Neural crest cell (in vitro differentiated cells): ENCODE measurements at places on chromosomes 4 and X. TPM values are rescaled to one million over a fixed set of nuclear protein-coding genes. Genes with fewer than 3 reads are reported as not detected.

DNA sequence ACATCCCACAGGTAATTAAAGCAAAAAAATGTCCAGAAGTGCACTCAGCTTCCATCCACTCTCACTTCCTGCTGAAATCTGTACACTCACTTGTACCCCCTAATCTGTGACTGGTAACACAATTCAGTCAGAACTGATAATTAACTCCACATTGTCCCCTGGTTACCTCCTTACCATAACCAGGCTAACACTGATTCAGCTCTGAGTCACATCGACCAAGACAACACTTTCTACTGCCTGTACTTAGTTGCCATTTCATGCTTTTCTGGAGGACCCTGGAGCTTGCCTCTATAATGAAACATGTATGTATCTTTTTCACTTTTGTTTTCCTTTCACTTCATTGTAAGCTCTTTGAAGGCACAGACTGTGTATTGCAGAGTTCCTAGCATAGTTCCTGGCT lies 130.9 kb upstream of the GABRG1 start:
- DNase-seq: no peak

DNA sequence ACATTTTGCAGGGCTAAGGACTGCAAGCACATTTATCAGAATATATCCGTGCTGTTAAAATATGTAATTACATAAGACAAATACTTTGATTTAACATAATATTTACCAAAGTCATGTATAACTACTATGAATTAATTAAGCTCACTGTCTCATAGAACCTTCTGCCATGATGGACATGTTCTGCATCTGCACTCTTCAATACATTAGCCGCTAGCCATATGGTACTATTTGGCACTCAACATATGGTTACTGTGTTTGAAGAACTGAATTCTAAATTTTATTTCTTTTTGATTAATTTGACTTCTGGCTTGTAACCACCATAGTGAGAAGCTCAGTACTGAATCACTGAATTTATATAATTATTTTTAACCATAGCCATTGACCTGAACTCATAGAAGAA lies 427.0 kb upstream of the TRAM1L1 start:
- DNase-seq: no peak

DNA sequence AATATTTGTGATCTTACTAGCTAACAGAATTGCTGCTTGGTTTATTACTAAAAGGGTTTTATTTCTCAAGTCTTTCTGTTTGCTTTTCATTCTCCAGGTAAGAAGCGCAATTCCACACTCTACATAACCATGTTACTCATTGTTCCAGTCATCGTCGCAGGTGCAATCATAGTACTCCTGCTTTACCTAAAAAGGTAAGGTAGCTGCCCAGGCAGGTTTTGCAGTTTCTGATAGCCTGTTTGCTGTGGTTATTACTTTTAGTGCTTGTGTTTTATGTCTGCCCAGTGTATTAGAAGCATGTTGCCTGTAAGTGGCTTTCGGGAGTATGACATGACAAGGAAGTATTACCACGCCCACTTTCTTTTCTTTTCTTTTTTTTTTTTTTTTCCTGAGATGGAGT lies 46.4 kb downstream of the IL13RA1 start:
- DNase-seq: no peak

DNA sequence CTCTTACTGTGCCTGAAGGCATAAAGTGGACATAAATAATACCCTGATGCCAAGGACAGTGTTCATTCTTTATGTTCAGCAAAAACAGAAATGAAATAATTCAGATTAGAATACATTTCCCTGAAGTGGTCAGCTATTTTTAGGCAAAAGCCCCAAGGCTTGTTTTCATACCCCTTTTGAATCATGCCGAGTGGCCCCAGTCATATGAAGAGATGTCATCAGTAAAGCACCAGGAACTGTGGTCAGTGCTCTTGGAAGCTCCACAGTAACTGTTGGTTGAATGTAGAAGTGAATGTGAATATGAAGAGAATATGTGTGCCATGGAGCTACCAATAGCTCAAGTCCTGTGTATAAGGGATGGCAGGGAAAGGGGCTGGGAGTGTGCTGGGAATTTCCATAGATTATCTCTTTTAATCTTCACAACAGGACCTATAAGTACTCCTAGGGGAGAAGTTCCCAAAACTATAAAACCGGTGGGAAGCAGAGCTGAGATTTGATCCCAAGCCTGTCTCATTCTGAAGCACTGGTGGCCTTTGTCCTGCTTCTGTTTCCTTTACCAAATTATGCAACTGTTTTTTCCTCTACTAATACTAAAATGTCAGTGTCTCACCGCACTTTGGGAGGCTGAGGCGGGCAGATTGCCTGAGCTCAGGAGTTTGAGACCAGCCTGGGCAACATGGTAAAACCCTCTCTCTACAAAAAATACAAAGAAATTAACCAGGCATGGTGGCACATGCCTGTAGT lies 52.6 kb downstream of the FNIP2 start:
- no peak for DNase-seq

DNA sequence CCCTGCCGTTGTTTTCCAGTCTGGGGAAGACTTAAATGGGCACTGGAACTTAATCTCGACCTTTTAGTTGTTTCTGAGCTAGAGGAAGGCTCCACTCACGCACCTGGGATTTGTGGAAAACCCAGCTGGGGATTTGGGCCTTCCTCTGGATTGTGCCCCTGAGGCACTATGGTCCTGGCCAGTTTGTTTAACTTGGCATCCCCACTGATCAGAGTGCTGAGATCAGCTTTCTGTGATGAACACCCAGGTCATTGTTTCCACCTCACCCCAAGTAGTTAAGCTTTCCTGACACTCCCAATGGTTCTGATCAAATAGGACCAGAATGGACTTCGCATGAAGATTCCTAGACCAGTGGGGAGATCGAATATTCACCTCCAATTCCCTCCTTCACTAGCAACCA lies 20.5 kb upstream of the NAP1L5 start:
- DNase-seq: no peak

GRCh38 chr4:75916091-75916661 lies 13.9 kb upstream of the PPEF2 start:
- DNase-seq: peak; percentile 40

The FGF13 gene
- total RNA-seq: 81.1 and 85.5 TPM in 2 replicates

The TMPRSS11B gene
- not detected in 2 replicates for total RNA-seq
